ENCODE measurements at places on chromosomes 6 and 20.

GRCh38 chr6:137261361-137261760, 42.2 kb upstream of the IFNGR1 start:
- no peak for DNase-seq

- DNase-seq: no peak
These were observed 18.8 kb upstream of the CLPSL2 start for GRCh38 chr6:35757456-35758123.

GRCh38 chr6:114061741-114062140, 90.8 kb upstream of the HDAC2 start:
- DNase-seq: no peak

- DNase-seq: no peak
These were observed 14.4 kb downstream of the REPS1 start for GRCh38 chr6:138973466-138974153.

- DNase-seq: no peak
These were observed 305.4 kb downstream of the FARS2 start for GRCh38 chr6:5566718-5567117.

DNA sequence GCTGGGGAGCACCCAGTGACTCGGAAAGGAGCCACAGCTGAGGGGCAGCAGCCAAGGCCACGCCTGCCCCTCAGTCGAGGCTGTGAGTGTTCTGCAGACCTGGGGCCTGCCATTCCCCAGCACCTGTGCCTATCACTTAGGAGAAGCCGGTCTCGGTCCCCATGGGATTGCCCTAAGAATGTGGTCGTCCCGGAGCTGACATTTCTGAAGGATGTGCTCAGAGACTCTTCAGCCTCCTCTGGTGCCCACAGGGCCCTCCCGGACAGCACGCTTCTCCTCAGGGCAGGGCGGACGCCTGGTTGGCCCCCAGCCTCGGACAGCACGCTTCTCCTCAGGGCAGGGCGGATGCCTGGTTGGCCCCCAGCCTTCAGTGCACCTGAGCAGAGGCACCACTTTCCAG, 223.9 kb downstream of the ERMARD start:
- no peak for DNase-seq

- DNase-seq: no peak
These were observed 72.6 kb downstream of the INSM1 start for GRCh38 chr20:20440481-20440880.

DNA sequence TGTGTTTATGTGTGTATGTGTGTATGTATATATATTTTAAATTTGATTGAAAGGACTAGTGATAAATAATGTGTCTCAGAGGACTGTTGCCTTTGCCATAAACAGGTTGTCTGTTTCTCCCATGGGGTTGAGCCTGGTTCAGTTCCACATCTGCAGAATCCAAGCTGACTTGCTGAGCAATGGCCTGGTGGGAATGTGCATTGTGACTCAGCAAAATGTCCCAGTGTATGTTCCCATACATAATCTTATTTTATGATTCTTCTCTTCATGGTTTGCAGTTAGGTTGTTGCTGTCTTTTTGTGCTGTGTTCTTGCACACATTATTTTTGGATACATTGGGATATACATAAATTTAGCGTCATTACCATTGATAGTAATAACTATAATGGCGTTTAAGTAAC, 115.6 kb upstream of the SLC24A3 start:
- no peak for DNase-seq

DNA sequence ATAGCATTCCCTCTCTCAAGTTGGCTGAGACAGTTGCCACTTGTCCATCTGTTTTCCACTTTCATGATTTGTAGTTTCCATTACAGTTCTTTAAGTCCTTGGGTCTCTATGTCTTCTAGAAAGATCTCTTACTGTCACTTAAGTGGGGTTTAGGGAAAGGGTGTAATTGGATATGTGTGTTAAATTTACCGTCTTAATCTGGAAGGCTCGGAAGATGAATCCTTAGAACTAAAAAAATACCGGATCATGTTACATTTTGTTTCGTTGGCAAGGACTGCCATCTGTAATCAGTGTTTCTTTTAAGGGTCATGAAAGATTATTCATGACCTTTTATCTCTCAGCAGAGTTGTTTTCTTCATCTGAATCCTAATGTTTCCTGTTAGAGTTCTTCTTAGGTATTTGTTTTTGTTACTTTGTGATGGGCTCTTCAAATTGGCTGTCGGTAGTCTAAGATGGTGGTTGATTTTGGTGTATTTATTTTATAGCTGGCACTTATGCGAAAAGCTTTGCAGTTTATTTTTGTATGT, 21.8 kb upstream of the BTBD3 start:
- no peak for DNase-seq

DNA sequence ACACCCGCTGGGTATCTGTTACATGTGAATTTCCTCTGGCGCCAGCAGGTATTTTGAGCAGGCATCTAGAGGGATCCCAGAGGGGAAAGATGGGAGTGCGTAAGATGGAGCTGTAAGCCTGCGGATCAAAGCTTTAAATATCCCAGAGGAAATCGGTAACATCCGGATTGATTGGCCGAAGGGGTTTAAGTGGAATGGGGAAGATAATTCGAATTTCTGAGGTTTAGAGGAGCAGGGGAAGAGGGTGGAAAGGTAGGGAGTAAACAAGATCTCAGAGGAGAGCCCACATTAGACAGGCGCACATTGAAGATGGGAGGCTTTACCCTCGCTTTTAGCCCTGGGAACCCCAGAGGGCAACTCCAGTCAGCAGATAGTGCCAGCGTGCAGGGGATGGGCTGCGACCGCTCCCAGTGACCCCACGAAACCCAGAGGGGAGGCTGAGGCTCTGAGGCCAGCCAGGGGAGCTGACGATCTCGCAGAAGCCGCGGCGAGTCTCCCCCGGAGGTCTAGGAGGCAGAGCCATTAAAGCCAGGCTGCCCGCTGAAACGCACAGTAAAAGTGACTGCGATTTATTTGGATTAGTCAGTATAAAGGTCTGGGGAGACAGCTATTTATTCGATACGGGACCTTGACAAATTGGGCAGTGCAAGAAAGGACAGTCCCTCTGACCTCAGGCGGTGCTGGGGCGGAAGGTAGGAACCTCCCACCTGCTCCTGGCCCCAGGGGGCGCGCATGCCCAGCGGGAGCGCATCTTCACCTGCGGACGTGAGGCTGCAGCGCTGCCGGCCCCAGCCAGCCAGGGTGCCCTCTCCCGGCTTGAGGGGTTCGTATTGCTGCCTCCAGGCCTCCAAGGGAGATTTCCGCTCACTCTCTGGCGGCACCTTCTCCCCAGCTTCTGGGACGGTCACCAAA, 34.3 kb upstream of the TCF21 start:
- no peak for DNase-seq

DNA sequence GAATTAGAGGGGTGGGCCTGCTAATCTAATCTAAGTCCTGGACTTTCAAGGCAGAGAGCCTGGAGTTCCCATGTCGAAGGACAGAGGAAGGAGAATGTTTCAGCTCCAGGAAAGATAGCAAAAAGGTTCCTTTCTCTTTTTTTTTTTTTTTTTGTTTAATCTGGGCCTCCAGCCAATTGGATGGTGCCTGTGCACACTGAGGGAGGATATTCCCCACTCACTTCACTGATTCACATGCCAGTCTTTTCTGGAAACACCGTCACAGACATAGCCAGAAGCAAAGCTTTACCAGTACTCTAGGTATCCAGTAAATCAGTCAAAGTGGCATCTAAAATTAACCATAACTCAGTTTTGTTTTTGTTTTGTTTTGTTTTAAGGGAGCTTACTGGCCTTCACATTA, 721.1 kb downstream of the TENT5A start:
- DNase-seq: no peak

- no peak for DNase-seq
These were observed 190.4 kb downstream of the DOK5 start for GRCh38 chr20:54665812-54666211.

- DNase-seq: no peak
These were observed 20.4 kb downstream of the PRSS16 start for GRCh38 chr6:27267857-27268434.

GRCh38 chr6:155120034-155120433, 124.9 kb downstream of the TIAM2 start:
- DNase-seq: no peak

DNA sequence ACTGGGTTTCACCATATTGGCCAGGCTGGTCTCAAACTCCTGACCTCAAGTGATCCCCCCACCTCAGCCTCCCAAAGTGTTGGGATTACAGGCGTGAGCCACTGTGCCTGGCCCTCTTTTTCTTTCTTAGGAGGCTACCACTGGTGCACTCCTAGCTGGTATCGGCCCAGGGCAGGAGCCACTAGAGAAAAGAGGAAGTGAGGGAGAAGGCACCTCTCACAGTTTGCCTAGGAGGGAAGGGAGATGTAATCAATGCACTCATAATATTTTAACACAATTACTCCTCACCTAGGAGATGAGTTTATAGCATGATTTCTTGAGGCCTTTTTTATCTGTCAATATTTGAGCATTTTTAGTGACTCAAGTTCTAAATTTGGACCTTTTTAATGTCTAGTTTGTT, 189.0 kb upstream of the SOX4 start:
- no peak for DNase-seq

GRCh38 chr6:18327626-18328025, 59.5 kb upstream of the RNF144B start:
- no peak for DNase-seq

- no peak for DNase-seq
These were observed 2.4 kb downstream of the FAM135A start for GRCh38 chr6:70415660-70416059.

- no peak for DNase-seq
These were observed 145.7 kb downstream of the KHDC1L start for GRCh38 chr6:73079611-73079955.

DNA sequence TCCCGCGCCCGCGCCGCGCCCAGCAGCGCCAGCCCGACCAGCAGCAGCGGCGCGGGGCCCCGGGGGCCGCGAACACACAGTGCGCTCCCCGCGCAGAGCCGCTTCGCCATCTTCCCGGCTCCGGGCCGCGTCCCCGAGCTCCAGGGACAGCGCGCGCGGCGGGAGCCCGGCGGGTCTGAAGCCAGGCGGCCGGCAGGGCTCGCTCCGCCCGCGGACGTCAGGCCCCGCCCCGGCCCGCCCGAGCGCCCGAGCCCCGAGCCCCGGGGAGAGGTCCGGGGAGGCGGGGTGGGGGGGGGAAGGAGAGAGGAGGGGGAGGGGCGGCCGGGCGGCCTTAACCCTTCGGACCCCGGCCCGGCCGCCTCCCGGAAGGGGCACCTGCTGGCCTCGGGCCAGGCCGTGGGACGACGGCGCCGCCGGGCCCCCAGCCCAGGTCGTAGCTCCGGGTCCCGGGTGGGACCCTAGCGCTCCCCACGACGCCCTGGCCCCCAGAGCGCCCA, at the start of gene LAMA5:
Gene LAMA5, minus strand, starts transcription at position 177 of the 497 bp plus-strand sequence. Its CDS starts 67 bp downstream, at position 110.
- DNase-seq: no peak

GRCh38 chr6:52887910-52888524, 21.5 kb downstream of the GSTA3 start:
- DNase-seq: no peak
